Left renal cortex interstitium (tissue), 4 donors: ENCODE measurements at places on chromosomes 12 and 14. TPM values are rescaled to one million over a fixed set of nuclear protein-coding genes. Genes with fewer than 3 reads are reported as not detected.

GRCh38 chr12:14849661-14850060 is 6.3 kb upstream of the ART4 start:
- DNase-seq: no peak

Gene PMCH
- 0.42 TPM for polyA plus RNA-seq

Gene MLXIP
- 29.6 TPM for polyA plus RNA-seq

DNA sequence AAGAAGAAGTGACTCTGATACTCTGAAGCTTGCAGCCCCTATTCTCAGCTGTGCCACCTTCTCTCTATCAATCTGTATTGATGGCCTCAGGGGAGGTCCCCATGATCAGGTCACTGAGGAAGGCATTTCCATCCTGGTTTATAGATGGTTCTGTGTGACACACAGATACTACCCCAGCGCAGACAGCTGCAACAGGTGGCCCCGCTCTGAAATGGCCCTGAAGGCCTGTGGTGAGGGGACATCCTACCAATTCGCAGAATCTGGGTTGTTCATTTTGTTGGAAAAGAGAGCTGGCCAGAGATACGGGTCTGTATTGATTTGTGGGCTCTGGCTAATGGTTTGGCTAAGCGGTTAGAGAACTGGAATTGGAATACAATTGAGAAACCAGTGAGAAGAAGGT is 21.7 kb downstream of the DLK1 start:
- no peak for DNase-seq

Gene SLC8A3
- polyA plus RNA-seq: 0.44 TPM

- DNase-seq: no peak
These were observed 259.6 kb downstream of the NOVA1 start for GRCh38 chr14:26338231-26338630.

DNA sequence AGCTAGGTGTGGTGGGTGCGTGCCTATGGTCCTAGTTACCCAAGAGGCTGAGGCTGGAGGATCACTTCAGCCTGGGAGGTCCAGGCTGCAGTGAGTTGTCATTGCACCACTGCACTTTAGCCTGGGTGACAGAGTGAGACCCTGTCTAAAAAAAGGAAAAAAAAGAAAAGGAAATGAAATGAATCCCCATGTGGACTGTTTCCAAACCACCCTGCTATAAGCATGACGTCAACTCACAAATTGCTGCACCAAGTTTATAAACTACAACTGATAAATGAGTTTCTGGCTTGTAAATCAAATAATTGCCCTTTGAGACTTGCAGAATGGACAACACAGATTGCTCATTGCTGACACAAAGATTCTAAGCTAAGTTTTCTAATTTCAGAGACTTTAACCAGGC is 51.0 kb upstream of the STK38L start:
- DNase-seq: no peak

Gene MYH6
- polyA plus RNA-seq: 0.21 TPM

GRCh38 chr12:92363295-92364146 is 217.9 kb upstream of the BTG1 start:
- peak; percentile 31 for DNase-seq

DNA sequence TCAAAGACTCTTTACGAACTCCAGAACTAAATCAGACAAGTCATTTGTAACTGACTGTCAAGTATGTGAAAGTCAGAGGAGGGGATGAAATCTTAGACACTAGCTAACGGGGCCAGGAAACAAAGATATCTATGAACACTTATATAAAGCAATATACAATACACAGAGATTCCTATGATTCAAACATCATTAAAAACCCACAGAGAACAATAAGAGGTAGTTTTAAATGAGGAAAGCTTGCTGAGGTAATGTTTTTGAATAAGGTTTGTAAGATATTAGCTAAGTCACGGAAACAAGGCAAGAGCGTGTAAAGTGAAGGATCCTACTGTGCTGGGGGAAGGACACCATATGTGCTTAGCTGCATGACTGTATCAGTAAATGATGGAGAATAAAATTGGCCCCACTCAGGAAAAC is 36.7 kb downstream of the SAV1 start:
- no peak for DNase-seq

DNA sequence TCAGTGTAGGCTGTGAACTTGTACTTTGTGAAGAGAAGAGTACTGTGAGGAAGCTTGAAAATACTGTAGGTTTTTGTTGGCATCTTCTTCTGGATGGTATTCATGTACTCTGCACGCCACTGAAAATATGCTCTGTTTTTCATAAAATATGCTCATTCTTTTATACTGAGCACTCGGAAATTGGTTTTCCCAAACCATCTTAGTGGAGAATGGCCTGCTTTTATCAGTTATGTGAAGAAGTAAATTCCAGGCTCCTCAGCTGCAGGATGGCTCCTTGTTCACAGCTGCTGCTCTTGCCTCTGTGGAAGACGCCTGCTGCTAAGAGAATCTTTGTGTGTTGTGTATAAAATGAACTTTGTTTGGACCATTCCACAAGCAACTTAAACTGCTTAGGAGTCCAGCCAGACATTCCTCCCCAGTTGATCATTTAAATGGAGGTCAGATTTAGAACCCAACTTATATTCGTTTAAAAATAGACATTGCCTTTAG is 443.5 kb upstream of the RGS6 start:
- no peak for DNase-seq

- DNase-seq: no peak
These were observed 72.4 kb downstream of the PLBD1 start for GRCh38 chr12:14495326-14495725.

Gene BCL2L2
- polyA plus RNA-seq: 47.9 TPM

DNA sequence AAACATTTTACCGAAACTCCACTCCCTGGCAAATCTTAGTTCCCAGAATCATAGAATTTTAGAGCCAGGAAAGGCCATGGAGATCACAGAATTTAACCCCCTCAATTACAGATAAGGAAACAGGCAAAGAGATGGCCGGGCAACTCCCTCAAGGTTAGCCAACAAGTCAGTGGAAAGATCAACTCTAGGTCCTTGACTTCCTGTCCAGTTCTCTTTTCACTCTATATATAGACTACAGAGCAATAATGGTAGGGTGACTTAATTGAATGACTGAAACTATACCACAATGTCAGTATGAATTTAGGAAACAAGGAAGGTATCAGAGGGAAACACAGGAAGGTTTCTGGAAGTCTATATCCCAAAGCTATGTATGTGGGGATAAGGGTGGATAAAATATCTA is 11.6 kb downstream of the OXA1L start:
- DNase-seq: no peak

GRCh38 chr14:100653409-100653808 is 66.2 kb upstream of the BEGAIN start:
- DNase-seq: no peak

- no peak for DNase-seq
These were observed 510 bp downstream of the ARID2 start for GRCh38 chr12:45730084-45730347.

DNA sequence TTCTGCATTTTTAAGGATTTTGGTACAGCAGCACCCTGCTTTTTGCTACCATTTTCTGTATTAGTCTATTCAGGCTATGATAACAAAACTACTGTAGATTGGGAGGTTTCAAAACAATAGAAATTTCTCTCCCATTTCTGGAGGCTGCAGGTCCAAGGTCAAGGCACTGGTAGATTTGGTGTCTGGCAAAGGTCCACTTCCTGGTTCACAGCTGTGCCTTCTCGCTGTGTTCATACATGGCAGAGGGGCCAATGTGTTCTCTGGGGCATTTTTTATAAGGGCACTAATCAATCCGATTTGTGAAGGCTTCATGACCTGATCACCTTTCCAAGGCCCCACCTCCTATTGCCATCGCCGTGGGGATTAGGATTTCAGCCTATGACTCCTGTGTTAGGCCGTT is 268.1 kb upstream of the RTL1 start:
- no peak for DNase-seq

- no peak for DNase-seq
These were observed 131.3 kb downstream of the IGF1 start for GRCh38 chr12:102349079-102349478.

Gene FAM181A
- not detected for polyA plus RNA-seq

DNA sequence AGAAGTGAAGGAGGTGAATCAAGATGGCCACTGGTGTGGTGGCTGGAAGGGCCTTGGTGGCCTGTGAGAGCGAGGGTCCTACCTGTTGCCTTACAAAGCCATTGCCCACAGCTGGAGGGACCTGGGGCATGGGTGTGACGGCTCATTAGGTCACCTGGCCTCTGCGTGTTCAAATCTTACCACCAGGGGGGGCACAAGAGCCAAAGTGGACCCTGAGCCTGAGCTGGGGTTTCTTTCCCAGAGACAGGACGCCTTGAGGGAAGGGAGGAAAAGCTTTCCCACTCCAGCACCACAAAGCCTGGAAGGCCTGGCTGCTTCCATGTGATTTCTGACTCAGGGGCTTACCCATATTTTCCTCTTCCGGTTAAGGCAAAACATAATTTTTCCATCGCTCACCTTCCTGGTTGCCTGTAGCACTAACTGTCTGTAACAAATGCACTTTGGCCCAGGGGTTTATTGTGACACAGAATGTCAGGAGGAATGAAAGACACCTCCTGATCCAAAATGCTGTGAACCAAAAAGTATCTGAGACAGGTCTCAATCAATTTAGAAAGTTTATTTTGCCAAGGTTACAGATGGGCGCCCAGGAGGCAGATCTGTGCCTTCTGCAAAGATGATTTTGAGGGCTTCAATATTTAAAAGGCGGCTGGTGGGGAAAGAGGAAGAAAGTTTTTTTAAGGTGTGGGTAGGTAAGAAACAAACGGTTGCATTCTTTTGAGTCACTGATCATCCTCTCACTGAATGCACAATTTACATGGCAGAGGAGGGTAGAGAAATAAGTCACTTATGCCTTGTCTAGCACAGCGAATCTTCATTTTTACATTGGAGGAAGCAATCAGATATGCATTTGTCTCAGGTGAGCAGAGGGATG is 4.3 kb upstream of the CD9 start:
- no peak for DNase-seq

DNA sequence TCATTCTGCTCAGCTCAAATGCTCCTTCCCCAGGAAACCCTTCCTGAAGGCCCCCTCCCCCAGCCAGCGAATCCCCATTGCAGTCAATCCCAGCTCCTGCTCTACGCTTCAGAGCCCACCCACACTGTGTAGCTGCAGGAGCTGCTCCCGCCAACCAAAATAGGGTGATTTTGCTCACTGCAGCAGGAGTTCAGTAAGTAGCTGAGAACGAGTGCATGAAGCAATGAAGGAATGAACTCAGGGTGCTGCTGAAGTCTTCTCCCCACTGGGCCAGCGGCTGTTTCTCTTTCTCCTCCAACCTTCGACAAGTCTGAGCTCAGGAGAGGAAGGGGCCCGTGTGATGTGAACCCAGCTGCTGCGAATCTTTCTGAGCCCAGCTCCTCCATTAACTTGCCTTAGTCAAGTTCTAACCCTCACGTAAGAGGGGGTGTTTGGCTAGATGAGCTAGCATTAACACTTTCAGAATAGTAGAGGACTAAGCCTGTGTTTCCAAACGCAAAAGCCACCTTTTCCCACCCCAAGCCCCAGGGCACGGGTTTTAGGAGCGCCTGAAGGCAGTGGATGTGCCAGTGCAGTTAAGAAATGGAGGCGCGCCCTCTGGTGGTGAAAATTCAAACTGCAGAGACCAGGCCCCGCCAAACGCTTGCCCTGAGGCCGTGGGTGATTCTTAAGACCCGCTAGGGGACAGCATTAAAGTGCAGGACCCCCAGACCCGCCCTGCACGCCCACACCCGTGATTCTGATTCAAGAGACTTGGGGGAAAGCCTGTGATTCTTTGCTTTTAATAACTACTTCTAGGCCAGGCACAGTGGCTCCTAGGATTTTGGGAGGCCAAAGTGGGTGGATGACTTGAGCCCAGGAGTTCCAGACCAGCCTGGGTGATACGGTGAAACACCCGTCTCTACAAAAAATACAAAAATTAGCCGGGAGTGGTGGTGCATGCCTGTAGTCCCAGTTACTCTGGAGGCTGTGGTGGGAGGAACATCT is 11.9 kb upstream of the SERPINA4 start:
- DNase-seq: peak; percentile 34
